ENCODE measurements at places on chromosomes 4 and X. TPM values are rescaled to one million over a fixed set of nuclear protein-coding genes. Genes with fewer than 3 reads are reported as not detected.
A peak's percentile ranks its signal among the peaks of the same experiment; 100 is the strongest.

Gene NMU
- 2.1 TPM for total RNA-seq

Gene P2RY8
- 3.1 TPM for total RNA-seq

Gene PRRG3
- 1.4 TPM for total RNA-seq

Gene GLRA2
- not detected for total RNA-seq

Gene SLC10A4
- total RNA-seq: 3.1 TPM

Gene MAGEA12
- not detected for total RNA-seq

Gene ARHGAP36
- total RNA-seq: not detected

Gene IGSF1
- not detected for total RNA-seq

DNA sequence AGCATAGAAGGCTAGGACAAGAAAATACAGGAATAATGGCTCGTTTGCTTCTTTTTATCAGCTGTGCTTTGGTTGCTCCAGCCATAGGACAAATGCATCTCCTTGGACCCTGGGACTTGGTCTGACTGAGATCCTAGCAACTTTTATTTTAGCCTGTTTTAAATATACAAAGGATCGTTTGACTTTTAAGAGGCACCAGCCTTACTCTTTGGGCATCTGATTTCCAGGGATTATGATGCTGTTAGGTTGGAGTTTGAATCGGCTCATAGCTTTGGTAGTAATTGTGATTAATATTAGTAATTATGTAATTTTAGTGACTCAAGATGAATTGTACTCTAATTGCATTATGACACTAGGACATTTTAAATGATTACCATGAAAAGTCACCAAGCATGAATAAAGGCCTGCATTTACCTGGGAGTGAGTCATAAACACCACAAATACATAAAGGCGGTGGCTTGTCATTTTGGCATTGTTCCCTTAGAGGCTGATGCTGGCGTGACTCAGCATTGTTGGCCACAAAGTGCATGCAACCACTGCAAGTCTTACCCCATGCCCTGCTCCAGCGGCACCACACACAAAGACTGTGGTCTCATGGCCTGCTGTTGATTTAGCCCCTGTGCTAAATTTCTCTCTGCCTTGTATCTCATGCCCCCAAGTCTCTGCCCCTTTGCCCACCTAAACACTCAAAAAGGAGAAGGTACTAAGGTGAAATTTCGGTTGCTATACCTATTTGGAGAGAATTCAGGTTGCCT, 12.4 kb downstream of the GPAT3 start:
- peak; percentile 72 for DNase-seq

GRCh38 chr4:54976031-54976430, 149.4 kb downstream of the KDR start:
- no peak for DNase-seq

GRCh38 chr4:91829531-91829930, 474.2 kb upstream of the GRID2 start:
- DNase-seq: no peak

DNA sequence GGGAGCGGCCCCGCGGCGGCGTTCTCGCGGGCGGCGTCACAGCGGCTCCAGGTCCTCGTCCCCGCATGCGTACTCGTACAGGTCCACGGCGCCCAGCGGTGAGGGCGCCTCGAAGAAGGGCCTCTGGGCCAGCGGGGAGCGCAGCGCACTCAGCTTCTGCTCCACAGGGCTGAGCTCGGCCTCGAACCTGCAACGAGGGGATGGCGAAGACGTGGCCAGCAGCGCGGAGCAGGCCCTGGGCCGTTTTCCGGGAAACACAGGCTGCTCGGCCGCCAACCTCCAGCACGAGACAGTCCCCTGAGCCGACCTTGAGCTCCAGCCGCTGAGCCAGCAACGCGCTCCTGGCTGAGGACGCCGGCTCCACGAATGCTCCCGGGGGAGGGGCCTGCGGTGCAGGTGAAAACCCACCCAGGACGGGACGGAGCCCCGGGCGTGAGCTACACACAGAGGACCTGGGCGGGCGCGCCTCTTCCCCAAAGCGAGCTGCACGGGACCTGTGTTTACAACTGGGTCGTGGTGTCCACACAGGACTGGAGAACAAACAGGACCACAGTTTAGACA, 15.8 kb upstream of the GTPBP6 start:
- DNase-seq: peak; percentile 58

GRCh38 chrX:110042496-110042895, 39.6 kb downstream of the TMEM164 start:
- DNase-seq: no peak

- no peak for DNase-seq
Measured at GRCh38 chr4:145488310-145488709, 6.7 kb downstream of the SMAD1 start.

- DNase-seq: no peak
Measured at GRCh38 chrX:129262912-129263311, 260.4 kb downstream of the SMARCA1 start.

GRCh38 chr4:39621582-39621981, 17.1 kb downstream of the SMIM14 start:
- DNase-seq: no peak

- no peak for DNase-seq
Measured at GRCh38 chr4:33998291-33998690, 2246.0 kb downstream of the ARAP2 start.

GRCh38 chrX:13803116-13803515, 13.8 kb downstream of the GPM6B start:
- DNase-seq: no peak

DNA sequence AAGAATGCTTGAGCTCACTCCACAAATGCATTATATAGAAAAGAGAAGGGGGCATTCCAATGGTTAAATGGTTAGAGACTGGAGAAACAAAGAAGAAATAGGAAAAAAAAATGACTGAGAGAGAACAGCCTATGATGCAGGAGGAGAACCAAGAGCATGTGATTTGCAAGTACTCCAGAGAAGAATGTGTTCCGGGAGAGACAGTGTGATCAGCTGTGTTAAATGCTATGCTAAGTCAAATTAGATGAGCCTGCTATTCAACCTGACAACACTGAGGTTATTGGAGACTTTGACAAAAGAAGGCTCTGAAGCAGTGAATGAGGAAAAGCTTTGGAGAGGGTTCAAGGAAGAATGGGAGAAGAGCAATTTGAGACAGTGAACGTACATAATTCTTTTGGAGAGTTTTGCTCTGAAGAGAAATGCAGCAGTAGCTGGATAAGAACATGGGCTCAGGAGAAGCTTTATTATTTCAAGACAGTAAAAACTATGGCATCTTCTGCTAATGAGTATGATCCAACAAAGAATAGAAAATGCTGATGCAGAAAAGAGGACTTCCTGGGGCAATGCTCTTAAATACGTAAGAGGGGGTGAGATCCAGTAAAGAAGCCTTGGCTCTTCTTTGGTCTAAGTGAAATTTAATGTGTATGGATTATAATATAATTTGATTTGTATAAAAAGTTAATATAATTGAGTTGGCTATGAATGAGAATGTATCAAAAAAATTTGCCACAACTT, 66.3 kb downstream of the PPP3CA start:
- DNase-seq: no peak

GRCh38 chrX:122272011-122272410, 912.1 kb upstream of the GRIA3 start:
- DNase-seq: no peak

DNA sequence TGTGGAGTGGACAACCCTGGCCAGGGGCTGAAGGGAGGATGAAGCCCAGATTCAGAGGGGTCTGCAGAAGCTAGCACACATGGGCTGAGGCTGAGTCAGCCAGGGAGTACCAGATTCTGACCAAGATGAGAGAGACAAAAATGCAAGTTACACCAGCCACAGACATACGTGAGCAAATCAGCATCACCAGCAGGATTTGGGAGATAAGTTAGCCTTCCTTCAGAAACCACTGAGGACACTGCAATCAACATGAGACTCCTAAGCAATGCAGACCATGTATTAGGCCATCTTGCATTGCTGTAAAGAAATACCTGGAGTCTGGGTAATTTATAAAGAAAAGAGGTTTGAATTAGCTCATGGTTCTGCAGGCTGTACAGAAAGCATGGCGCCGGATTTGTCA, 57.0 kb upstream of the PAGE5 start:
- no peak for DNase-seq

- no peak for DNase-seq
Measured at GRCh38 chr4:184442314-184442635, 32.1 kb downstream of the IRF2 start.

- DNase-seq: no peak
Measured at GRCh38 chr4:138540056-138540800, 298.1 kb upstream of the SLC7A11 start.

GRCh38 chrX:68503836-68504636, 5.2 kb downstream of the YIPF6 start:
- no peak for DNase-seq

DNA sequence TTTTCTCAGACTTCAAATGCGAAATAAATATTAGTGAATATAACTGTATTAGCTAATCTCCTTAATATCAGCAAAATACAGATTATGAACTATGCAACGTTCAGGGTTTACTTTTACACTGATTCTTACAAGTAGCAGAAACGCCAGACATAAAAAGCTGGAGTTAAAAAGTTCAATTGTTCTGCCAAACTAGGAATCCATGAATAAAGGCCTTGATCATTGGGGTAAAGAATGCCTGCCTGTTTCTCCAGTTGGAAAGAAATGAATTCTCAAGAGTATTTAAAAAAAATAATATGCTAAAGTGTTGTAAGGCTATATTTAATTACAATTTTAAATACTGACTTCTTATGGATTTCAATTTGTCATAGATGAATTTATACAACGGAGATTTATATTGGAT, 612.2 kb downstream of the DMD start:
- DNase-seq: no peak

- DNase-seq: no peak
Measured at GRCh38 chrX:33892670-33893069, 239.4 kb downstream of the FAM47A start.

DNA sequence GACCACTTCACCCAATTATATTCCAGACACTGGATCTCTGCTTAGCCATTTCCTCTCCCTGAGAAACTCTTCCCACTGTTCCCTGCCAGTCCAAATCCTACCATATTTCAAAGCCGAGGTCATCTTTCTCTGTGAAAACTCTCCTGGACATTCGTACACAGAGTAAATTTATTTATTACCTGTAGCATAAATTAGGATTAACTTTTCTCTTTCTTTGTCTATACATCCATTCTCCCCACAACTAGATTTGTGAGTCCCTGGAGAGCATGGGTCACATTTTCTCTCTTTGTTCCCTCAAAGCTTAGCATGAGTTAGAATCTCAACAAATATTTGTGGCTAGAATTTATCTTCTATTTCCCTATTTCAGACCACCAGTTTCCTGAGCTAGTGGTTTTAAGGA, 27.8 kb upstream of the SMIM10 start:
- DNase-seq: no peak

- DNase-seq: no peak
Measured at GRCh38 chrX:56744996-56745395, 16.0 kb downstream of the NBDY start.

DNA sequence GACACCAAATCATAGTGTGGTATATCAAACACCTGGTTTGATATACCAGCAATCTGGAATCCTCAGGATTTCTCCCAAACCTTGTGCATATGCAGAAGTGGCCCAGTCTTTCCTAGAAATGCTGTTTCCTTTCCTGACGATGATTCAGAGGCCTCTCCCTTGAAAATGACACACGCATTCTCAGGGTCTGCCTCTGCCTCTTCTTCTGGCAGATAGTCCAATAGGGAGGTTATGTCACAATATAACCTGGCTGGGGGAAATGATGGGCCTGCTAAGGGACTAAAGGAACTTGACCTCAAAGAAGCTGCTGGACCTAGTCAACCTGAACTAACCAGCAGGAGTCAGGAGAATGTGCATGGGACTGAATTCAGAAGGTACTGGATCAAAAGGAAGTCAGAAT, 435.2 kb downstream of the IDS start:
- no peak for DNase-seq

DNA sequence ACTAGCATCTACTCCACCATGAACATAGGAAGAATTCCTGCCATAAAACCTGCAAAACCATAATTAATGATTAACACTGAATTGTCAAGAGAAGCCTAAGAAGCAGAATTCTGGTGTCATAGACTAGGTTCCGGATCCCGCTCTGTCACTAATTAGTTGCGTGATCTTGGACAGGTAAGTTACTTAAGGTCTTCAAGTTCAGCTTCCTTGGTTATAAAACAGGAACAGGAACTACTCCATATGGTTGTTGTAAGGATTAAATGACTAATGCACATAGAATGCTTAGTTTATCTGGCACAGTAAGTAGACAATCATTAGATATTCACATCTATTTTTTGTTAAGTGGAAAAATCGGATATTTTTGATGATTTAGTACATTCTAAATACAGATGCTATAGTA, 14.3 kb downstream of the G3BP2 start:
- DNase-seq: no peak

DNA sequence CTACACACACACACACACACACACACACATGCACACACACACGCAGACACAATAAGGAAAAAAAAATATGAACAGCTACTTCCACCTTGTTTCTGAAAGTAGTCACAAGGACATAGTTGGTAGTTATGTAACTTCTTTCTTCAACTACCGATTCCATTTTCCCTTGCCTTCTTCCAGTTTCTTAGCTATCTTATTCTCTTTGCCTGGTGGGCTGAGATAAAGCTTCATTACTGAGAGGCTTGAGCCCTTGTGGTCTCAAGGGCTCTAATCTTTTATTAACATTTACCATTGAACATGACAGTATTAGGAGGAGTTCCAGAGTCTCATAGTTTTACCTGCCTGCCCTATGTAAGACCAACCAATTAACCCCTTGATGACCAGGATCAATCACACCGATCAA, 8.9 kb upstream of the SMIM10 start:
- DNase-seq: no peak

DNA sequence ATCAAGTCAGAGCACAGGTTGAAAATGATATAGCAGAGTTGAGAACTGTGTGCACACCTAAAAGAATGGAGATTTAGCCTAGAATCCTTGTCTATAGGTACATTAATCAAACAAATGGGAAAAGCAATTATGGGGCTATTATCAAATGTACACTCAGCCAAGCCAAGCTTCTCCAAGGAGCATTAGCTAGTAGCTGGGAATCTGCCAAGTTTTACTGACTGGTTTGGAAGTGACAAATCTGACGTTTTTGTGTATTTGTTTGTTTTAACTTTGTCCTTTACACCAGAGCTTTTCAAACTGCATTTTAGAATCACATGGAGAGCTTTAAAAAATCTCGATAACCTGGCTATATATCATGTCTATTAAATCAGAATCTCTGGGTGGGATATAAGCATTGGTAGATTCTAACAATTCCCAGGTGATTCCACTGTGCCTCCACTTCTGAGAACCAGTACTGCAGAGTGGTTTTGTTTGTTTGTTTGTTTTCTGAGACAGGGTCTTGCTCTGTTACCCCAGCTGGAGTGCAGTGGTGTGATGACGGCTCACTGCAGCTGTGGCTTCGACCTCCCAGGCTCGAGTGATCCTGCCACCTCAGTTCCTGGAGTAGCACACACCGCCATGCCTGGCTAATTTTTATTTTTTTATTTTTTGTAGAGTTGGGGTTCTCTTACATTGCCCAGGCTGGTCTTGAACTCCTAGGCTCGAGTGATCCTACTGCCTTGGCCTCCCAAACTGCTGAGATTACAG, 279.8 kb downstream of the UNC5C start:
- no peak for DNase-seq

All from upper lobe of right lung (tissue), 1 donor.